Substantia nigra (tissue), 51 donors: ENCODE measurements at places on chromosomes 6 and 20.

DNA sequence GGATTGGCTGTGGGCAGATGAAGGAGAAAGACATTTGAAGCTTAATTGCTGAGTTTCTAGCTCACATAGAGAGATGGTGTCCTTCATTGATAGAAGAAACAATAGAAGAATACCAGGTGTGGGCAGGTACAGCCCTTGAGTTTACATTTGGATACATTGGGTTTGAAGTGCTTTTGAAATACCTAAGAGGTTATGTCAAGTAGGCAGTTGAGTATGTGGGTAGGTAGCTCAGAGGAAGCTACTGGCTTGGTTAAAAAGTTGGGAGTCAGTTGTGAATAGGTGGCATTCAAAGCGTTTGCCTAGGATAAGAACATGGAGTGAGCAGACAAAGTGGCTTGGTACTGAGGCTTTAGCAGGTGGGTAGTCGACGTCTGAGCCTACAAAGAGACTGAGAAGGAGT, 25.0 kb downstream of the NDUFAF5 start:
- DNase-seq: no peak

DNA sequence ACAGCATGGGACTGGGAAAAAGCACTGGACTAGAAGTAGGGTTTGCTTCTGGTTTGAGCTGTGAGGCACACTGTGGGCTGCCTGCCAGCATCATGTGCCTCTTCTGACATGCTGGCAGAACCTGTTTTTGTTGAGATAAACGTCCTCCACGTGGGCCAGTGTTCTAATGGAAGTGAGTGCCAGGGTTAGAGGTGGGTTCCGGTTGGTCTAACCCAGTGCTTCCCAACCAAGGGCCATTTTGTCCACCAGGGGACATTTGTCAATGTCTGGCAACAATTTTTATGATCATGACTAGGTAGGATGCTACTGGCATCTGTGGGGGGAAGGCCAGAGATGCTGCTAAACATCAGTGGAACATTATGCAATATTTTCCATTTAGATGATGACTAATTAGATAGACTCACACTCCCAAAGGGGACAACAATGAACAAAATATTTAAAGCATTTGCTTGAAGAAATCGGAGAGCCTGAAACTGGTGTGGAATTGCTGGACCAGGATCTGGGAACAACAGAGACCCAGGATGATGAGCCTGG, 7.8 kb upstream of the APMAP start:
- no peak for DNase-seq

DNA sequence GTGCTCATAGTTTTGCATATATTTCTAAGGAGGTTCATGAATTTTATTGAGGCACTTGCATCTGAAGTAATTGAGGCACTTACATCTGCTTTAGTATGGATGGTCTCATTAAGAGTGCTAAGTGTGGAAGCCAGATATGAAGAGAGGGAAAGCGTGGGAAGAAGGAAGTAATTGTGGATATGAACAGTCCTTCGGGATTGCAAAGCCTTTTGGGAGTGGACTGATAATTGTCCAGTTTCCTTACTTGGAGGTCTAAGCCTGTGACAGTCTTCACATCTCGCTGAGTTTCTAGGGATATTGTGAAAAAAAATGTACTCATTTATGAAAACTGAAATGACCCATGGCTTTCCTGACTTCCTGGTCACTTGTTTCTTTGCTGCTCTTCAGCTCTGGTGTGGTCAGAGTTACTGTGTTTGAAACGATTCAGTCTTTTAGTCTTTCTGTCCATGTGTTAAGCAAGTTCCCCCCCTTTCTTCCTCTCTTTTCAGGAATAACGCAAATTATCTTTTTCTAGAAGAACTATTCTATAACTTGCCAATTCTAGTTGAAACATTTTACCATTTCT, 137.3 kb downstream of the ZFAND3 start:
- DNase-seq: no peak

DNA sequence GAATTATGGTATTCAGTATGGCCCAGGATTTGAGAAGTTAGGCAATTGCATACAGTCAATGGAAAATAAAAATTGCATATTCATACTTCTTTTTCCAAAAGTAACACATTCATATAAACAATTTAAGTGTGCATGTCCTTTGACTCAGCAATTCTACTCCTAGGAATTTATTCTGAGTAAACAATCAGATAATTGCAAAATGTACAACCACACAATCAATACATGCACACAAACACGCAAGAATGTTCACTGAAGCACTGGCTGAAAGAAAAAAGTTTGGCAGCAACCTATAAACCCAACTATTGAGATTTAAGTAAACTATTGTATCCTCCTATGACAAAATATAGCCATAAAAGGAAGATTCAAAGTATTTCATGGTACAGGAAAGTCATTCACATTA, 1.6 kb downstream of the CYP39A1 start:
- DNase-seq: no peak

GRCh38 chr6:16522937-16523336, 238.3 kb downstream of the ATXN1 start:
- DNase-seq: no peak

GRCh38 chr6:150741633-150742200, 123.8 kb upstream of the MTHFD1L start:
- DNase-seq: no peak

DNA sequence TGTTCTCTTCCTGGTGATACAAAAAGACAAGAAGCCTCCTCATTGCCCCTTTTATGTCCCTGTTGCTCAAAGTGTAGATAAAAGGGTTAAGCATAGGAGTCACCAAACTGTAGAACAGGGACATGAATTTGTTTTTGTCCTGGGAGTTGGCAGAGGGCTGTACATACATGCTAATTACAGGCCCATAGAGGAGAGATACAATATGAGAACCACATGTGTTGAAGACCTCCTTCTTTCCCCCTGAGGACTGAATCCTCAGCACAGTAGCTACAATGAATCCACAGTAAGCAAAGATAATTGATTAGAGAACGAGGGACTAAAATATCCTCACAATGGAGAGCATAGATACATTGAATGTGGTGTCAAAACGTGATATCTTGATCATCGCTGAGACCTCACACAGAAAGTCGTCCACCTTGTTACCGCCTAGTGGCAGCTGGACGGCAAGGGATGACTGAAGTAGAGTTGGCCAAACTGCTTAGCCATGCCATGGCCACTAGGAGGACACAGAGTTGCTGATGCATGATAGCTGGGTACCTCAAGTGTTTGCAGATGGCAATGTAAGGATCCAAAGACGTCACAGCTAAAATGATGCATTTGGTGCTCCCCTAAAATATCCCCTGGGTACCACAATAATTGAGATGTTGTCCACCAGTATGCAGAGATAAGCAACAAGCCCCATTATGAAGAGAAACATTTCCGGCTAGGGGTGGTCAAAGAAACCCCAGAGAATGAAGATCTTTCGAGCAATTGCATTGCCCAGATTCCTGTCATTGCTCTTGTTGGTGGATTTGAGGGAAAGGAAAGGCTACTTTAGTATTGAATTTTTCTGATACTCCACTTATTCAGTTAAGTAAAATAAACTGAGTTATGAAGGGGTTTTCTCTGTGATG, 15.0 kb downstream of the OR2B3 start:
- no peak for DNase-seq

DNA sequence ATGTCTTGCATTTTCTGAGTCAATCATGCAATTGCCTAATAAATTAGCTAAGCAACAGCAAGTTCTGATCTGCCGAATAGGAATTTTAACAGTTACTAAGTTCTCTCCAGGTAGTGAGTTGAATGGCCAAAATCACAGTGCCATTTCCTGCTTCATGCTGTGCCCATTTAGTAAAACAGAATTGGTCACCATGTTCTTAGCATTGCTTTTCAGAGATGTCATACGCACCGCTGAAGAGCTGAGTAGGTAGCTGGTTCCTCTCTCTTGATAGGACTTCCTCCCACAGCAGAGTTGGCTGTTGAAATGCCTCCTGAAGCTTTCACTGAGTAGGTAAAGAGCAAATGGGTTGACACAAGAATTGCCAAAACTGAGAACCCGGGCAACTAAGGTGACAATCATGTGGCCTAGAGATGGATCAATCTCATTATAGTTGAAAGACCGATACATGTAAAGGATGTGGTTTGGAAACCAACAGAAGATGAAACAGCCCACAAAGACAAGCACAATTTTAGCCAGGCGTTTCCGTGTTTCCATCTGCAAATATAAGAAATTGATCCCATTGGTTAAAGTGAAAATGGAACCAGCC, 57.1 kb upstream of the GJE1 start:
- DNase-seq: no peak

DNA sequence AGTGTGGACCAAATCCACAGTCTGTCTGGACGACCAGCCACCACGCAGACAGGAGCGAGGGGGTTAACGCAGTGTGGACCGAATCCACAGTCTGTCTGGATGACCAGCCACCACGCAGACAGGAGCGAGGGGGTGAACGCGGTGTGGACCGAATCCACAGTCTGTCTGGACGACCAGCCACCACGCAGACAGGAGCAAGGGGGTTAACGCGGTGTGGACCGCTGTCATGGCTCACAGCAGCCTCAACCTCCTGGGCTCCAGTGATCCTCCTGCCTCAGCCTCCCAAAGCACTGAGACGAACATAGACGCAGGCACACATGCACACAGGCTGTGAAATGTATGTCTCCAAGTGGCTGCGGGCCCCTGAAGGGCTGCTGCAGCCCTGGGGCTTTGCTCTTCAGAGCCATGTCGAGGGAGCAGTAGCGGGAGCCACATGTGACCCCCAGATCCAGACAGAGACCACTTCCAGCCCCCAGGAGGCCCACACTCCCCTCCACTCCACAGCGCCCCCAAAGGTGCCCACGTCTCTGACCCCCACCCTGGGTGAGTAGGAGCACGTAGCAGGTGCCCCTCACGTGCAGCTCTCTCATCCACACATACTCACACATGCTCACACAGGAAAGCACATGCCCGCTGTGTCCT, 98.1 kb downstream of the YTHDF1 start:
- DNase-seq: no peak

- no peak for DNase-seq
Observed at GRCh38 chr20:63957690-63958441, 1.6 kb upstream of the UCKL1 start.

DNA sequence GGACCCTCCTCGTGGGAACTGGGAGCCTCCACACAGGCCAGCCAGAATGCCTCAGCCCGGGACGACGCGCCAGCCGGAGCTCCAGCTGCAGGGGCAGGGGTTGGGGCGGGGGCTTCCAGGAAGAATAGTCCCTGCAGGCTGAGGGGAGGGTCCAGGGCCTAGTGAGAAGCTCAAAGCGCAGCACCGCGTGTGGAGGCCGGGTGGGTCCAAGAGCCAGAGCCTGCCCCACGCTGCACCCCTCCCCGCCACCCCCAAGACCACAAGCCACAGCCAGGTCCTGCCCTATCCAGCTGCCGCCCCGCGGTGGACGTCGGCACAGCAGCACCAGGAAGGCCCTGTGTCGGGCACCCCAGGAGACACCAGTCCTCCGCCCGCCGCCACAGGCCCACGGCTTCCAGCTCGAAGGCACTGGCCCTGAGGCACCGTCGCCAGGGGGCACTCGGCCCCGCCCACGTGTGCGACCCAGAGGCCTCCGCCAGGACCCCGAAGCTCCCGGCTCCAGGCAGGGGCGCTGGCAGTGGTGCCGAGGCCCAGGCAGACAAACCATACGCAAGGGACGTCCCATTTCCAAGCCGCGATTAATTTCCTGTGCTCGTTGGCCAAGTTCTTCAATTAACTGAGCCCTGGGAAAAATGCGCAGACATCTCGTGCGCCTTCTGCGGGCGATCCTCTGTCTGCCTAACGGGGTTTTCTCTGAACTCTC, 19.5 kb downstream of the KCNQ2 start:
- no peak for DNase-seq

GRCh38 chr6:101572627-101573026, 179.1 kb downstream of the GRIK2 start:
- DNase-seq: no peak

DNA sequence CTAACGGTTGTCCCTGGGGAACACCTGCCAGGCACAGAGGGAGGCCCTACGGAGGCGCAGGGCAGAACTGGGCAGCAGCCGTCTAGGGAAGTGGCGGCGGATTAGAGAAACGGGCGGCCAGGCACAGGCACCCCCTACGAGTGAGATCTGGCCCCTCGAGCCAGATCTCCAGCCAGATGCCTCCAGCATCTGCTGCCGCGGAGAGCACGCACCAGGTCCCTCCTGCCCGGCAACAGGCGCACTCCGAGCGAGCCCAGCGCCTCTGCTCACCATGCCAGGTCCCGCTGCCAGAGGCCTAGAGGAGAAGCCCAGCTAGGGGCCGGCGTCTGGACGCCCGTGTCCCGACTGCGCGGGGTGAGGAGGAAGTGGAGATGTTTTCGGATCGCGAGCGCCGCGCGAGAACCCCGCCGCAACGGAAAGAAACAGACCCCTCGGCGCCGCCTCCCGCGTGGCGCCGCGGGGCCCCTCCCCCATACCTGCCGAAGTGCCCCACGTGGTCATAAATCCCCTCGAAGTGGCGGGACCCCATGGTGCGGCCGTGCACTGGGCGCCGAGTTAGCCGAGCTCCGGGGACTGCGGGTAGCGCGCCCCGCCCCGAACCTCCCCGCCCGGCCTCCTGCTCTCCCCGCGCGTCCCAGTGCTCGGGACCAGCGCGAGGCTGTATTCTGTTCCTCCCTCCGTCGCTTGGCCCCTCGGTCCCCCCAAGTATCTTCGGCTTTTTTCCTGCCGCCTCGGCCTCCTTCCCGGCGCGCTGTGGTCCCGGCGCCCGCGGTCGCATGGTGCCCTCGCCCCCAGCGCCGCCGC, at the start of gene SLC22A16:
SLC22A16 (minus strand) TSS at position 568 of the 804 bp plus-strand sequence; CDS start at position 529, 39 bp downstream.
- no peak for DNase-seq

DNA sequence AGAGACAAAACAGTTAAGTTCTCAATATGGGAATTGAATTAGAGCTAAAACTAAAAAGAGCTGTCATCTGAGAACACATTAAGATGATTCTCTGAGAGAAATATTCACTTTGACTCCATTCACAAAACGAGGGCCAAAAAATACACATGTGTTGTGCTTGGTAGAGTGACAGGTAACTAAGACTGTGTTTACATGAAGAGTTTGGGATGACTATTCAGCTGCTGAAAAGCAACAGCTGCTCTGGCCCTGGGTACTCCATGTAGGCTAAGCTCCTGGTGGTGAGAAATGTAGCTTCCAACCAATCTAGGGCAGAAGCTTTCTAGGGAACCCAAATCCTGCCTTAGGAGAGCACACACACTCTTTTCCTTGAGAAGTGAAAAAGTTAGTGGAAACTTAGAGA, 184.5 kb downstream of the COL21A1 start:
- no peak for DNase-seq

DNA sequence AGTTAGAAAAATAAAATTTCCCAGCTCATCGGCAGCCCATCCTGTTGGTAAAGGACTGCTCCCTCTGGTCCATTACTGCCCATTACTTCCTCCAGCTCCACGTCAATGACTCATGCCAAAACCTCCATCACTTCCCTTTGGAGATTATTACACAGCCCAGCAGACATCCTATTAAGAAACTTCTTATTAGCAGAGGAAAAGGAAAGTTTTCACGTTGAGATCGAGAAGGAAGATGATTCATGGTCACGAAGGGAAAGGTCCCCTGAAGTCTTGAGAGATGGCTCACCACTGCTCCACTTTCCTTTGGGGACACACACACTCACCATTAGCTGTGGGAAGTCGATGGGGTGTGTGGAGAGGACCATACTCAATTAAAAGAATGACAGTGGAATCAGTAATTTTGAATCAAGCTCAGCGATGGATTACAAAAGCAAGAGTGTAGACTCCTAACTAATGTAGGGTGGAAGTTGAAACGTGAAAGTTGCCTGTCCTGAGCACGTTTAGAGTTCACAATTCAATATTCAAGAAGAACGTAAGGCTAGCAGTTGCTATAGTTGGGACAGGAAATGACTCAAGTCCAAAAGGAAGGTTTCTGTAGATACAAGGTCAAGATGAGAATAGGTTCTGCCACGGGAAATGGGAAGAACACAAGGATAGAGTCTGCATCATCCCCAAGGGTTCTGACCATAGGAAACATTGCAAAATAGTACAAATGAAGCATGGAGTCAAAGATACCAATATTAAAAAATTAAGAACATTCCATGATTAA, 21.6 kb downstream of the SASH1 start:
- no peak for DNase-seq
